ENCODE measurements at places on chromosomes 13 and 19.
A peak's percentile ranks its signal among the peaks of the same experiment; 100 is the strongest.

DNA sequence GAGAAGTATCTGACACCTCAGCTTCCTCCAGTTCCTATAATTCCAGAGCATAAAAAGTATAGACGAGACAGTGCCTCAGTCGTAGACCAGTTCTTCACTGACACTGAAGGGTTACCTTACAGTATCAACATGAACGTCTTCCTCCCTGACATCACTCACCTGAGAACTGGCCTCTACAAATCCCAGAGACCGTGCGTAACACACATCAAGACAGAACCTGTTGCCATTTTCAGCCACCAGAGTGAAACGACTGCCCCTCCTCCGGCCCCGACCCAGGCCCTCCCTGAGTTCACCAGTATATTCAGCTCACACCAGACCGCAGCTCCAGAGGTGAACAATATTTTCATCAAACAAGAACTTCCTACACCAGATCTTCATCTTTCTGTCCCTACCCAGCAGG lies 3.1 kb downstream of the KLF5 start:
- DNase-seq, result no peak

GRCh38 chr13:46207828-46208227 lies 3.9 kb upstream of the LRRC63 start:
- DNase-seq, result no peak

DNA sequence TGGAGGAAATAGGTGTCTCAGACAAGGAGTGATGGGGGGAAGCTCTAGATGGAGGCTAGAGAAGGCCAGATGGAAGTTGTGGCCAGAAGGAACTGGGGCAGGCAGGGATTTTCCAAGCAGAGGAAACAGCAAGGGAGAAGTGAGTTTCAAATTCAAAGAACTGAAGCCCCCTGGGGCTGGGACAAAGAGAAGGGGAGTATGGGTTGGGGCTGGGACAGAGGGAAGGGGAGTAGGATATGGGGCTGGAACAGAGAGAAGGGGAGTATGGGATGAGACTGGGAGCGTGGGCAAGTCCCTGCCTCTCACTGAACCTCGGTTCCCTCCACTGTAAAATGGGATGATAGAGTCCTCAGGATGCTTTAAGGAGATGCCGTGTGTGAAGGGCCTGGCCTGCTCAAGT lies 1.9 kb upstream of the GTF2F1 start:
- DNase-seq, result no peak

DNA sequence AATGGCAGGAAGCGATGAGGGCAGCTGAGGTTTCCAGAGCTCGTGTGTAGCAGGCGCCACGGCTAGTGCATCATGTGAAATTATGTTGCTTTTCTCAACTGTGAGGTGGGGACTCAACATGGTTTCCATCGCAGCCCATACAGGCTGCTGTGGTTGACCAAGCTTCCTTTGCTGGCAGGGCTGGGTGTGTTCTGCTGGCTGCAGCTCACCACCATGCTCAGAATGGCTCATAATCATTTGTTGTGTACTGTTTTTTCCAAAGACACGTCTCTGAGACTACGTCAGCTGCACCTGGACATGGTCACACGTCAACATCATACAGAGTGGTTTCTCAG lies 16.1 kb upstream of the RASA3 start:
- DNase-seq, result peak; percentile 78

GRCh38 chr13:46797501-46798237 lies 708 bp upstream of the ESD start:
- no peak for DNase-seq

DNA sequence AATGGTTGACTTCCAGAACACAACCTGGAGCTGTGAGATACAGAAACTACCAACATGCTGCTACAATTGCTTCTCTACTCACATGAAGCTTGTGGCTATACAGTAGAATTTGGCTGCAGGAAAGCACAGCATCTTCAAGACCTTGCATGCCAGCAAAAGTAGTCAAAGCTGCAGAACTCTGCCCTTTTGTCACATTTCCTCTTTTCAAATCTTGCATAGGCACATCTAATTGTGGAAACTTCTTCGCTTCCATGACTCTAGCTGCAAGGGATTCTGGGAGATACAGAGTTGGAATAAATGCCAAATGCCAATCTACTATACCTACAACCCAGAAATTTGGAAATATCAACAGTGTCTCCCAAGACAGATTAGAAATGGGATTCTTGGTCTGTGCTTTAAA lies 462.2 kb downstream of the FOXO1 start:
- no peak for DNase-seq

DNA sequence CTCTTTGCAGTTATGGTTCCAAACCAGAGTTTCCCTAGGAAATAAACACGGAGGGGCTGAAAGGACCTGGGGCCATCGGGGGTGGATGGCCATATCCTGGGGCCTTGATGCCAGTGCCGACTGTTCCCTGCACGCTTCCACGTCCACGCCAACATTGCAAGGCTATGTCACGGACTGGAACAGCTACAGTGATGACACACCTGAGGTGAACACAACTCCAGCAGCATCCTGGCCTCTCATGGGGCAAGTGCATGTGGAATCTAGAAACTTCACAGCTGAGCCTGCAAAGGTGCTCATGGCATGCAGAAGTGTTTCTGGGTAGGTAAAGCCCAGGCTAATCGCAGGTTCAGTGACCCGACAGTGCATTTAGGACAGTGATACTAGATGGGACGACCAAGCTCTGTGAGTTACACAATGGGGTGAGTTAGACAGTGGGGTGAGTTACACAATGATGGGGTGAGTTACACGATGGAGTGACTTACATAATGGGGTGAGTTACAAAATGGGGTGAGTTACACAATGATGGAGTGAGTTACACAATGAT lies 52.0 kb upstream of the GAS6 start:
- DNase-seq, result no peak

- no peak for DNase-seq
These were observed 14.6 kb downstream of the ACER1 start for GRCh38 chr19:6318772-6319171.

- no peak for DNase-seq
These were observed 10.3 kb downstream of the DNAJB1 start for GRCh38 chr19:14507704-14508542.

DNA sequence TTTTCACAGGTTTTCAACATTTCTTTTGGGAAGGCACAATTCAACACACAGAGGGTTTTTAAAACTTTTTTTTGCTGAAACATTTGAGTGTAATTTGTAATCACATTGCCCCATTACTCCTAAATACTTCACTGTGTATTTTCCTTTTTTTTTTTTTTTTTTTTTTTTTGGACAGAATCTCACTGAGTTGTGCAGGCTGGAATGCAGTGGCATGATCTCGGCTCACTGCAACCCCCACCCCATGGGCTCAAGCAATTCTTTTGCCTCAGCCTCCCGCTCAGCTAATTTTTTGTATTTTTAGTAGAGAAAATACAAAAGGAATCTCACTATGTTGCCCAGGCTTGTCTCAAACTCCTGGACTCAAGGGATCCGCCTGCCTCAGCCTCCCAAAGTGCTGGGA lies 14.8 kb upstream of the DNAJC15 start:
- no peak for DNase-seq

DNA sequence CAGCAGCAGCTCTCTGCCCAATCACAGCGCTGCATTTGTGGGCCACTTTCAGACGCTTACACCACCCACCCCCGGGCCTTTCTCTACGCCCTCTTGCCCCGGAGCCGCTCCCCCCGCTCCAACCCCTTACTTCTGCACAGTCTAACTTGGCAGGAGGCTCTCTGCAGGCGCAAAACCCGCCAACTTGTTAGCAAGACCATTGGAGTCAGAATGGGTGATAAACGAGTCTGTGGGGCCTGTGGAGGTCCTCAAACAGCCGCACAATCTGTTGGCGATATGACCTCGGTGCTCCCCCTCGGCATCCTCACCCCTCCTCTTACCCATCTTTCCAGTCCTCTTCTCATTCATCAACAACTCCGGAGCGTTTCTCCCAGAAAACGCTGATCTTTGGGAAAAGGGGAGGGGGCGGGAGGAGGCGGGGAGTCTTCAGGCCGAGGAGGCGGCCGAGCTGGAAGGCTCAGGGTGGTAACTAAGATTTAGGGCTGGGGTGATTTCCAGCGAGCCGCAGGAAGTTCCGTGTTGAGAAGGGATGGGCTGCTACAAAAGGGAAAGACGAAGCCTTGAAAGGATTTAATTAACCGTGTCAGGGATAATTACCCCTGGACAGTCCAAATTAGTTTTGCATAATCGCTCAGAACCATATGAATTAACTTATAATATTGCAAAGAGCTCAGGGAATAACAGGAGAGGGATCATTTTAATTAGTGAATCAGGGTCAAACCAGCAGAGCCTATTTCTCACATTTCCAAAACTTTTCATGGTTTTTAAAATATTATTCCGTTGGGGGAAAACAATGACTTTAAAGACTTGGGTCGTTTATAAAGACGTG lies 4.1 kb downstream of the SOX21 start:
- no peak for DNase-seq

DNA sequence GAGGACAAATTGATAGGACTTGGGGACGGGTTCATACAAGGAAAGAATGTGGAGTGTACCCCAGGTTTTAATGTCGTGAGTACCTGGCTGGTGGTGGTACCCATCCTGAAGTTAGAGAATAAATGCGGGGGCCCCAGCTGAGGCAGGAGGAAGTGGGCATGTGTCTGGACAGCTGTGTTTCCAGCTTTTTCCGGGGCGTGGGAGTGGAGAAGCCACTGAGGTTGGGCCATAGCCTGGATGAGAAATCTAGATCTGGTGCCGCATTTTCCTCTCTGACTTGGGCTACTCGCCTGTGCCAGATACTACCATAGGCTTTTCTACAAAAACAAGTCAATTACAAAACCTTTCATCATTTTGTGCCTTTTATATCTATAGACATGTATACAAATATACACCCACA lies 147.4 kb downstream of the STK24 start:
- DNase-seq, result no peak

GRCh38 chr13:32026623-32027022 lies 5.0 kb upstream of the FRY start:
- DNase-seq, result no peak

DNA sequence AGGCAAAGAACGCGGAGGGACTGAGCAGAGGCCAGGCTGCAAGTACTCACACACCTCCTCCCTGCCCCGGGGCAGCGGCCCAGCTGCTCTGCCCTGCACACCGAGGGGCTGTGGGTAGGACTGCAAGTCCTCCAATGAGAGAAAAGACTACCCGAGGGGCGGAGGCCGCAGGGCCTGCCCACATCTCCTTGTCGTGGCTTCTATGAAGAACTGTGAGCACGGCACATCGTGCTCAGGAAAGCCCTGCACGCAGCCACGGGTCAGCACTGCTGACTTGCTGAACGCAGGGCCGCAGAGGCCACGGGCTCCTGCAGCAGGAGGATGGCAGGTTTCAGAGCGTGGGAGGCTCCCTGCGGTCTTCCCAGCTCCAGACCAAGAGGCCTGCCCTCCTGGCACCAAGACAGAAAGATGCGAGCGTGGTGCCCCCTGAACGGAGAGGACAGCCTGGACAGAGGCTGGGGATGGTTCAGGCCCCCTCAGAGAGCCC lies 37.4 kb downstream of the CEBPG start:
- DNase-seq, result no peak

DNA sequence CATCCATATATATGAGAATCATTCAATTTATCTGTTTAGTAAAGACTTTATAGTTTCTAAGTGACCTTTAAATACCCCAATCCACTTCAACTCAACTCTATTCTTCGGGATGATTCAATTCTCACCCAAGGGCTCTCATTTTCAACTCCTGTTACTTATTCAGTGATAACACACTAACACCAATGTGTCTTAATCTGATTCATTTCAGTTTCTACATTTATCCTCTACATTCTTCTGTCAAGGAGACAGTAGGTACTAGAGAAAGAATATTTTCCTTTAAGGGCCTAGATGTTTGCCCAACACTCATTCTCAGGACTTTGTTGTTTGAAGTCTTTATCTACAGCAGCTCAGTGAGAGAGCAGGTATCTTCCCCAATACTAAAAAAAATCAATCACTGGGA lies 7.1 kb downstream of the ARGLU1 start:
- DNase-seq, result no peak

GRCh38 chr19:35882114-35882832 lies 13.9 kb downstream of the APLP1 start:
- DNase-seq, result no peak

- DNase-seq, result no peak
These were observed 8.6 kb downstream of the ANO8 start for GRCh38 chr19:17325881-17326594.

DNA sequence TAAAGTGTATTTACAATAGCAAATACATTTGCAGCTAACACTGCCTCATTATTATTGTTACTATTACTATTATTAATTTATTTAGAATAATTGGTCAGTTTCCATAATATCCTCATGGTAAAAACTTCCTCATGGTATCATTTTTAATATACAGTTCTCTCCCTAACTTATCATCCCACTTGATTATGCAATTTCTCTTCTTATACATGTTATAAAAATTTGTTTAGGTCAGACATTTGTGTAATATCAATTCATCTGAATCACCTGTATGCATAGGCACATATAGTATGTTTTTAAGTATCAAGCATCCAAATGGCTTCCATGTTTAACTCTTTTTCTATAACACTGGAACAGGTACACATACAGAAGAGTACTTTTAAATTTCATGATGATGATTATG lies 210.8 kb upstream of the STARD13 start:
- no peak for DNase-seq

GRCh38 chr13:110993788-110994187 lies 78.9 kb upstream of the ANKRD10 start:
- DNase-seq, result no peak

GRCh38 chr13:70363991-70364390 lies 255.7 kb upstream of the KLHL1 start:
- DNase-seq, result no peak

GRCh38 chr19:30712431-30713337 lies 340.5 kb downstream of the ZNF536 start:
- DNase-seq, result no peak

DNA sequence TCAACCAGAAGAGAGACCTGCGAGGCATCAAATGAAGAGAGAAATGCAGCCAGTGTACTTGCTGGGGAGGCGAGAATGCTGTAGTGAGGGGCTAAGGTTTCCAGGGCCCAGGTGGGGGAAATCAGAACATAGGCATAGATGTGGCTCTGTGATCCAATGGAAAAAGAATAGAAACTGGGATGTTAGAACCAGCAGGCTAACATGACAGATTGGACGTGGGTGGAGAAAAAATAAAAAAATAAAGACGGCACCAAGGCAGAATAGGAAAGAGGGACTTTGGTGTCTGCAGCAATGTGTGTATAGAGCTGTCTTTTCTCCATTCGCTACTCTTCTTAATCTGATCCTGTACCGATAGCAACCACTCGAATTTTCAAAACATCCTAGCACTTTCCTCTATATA lies 381.0 kb upstream of the NBEA start:
- DNase-seq, result no peak

DNA sequence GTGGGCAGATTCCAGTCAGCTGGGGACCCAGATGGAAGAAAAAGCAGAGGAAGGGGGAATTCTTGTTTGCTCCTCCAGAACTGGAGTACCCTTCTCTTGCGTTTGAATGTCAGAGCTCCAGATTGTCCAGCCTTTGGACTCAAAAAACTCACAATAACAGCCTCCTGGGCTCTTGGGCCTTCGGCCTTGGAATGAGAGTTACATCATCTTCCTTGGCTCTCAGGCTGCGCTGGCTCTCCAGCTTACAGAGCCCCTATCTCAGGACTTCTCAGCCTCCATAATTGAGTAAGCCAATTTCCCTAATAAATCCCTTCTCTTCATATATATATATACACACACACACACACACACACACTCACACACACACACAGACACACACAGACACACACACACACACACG lies 1215.7 kb upstream of the SLC10A2 start:
- DNase-seq, result no peak
